ENCODE measurements at places on chromosomes 2 and 18. TPM values are rescaled to one million over a fixed set of nuclear protein-coding genes. Genes with fewer than 3 reads are reported as not detected.

- no peak for DNase-seq
Observed at GRCh38 chr18:77645170-77645872, 395.7 kb downstream of the GALR1 start.

DNA sequence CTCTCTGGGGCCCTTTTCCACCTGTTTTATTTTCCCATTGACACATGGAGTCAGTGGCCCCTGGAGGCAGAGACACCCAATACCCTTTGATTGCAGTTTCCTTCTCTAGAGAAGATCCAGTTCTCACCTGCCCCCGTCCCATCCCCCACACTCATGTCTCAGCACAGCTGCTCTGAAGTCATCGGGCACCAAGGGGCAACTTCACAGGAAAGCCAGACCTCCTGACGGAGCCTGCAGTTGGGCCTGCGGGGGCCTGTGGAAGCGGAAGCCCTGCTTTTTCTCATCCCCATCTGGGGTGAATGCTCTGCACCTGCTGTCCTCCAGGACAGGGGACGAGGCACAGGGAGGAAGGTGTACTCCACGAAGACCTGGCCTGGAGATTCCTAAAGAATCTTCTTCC, 308.3 kb upstream of the EPAS1 start:
- DNase-seq, result no peak

DNA sequence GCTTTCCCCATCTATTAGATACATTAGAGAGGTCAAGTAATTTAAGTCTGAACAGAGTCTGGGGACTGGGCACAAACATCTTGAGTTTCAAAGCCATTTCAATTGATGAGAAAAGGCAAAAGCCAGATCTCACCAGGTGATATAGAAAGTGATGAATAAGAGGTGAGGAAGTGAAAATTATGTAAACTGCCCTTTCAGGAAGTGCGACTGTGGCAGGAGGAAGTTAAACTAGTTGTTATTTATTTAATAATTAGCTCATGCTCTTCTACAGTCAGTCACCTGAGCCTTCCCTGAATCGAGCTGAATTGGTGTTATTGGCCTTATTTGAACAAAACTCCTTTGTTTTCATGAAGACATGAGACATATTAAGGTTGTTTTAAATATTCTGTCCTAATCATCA, 115.1 kb downstream of the CDH20 start:
- no peak for DNase-seq

DNA sequence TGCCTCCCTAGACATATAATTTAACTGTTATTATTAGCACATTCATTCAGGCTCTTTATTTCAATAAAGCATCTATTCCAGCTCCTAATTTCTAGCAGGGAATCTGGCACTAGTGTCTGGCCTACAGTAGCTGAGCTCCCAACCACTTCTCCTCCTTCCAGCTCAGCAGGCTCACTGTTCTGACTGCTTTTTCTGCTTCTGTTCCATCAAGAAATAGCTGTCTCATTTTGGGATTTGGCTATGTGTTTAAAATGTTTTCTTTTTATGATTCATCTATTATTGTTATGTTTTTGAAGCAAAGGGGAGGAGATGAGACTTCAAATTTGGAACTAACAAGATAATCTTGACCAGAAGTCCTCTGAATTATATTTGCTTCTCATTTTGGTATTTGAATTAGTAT, 172.7 kb upstream of the SMAD7 start:
- no peak for DNase-seq

GRCh38 chr2:72148837-72149555, 1.3 kb upstream of the CYP26B1 start:
- no peak for DNase-seq

GRCh38 chr2:119734047-119734446, 25.7 kb upstream of the PTPN4 start:
- no peak for DNase-seq

TNFRSF11A gene
- 9.1 TPM for total RNA-seq

RNU2-63P gene
- total RNA-seq, result 1.9 TPM

All from activated CD4-positive, alpha-beta T cell treated with anti-CD3 and anti-CD28 coated beads, Interleukin-2, amount 10 ng/mL, durations not matched to agents 7 days and 5 days (primary cell).